HepG2 (cell line): ENCODE measurements at places on chromosomes 7 and 10.

DNA sequence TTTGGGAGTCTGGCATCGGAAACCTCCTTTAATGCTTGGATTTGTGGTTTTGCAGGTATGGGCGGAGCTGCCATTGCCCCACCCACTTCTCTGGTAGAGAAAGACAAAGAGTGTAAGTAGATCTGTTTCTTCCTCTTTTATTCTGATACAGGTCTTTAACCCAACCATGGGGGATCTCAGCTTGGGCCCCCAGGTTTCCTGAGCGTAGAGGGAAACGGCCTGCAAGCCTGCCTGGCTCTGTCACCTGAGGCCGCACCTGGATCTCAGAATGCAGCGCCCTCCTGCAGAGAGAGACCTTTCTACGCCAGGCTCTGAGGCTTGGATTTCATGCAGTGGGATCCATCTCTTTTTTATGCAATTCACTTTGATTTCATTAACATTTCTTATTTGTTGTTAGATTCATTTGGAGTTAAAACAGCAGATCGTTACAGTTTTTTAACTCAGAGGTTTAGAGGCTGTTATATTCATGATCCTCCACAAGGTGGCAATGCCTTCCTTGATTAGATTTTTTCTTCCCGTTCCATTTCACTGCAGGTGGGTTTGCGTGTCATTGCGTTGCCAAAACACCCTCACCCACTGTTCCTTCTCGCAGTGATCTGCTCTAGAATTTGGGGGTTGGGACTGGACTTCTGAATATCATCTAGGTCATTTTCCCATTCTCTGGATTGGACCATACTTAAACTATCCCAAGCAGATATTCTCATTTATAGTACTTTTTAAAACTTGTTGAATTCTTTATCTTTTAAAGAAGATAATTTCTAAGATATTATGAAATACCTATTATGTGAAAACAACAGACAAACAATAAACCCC, 20.0 kb downstream of the RBM17 start:
- peak; percentile 42 for DNase-seq

DNA sequence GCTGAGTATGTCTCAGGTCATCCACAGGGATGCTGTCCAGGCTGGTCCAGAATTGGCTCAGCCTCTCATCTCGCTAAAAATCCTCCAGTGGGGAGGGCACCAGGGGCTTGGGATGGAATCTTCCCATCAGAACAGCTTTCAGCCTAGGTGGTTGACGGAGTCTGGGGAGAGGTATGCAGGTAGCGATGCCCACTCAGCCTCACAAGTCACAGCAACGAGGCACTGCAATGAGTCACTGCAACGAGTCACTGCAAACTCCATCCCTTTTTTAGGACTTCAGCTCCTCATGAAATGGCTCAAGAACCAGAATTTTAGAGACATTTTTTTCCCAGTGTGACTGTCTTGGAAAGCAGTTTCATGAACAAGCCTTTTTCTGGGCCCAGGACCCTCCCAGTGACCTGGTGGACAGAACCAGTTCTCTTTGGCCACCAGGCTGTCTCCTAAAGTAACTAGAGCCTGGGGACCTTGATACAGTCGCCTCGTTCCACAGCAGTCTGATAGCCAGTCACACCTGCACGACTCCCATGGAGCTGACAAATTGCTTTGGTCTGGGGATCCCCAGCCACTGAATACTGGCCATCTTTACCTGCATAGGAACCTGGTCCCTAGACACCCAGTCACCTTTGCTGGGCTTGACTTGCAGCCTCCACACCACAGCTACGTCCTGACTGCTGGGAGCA, 41.3 kb upstream of the PPP2R2D start:
- no peak for DNase-seq

DNA sequence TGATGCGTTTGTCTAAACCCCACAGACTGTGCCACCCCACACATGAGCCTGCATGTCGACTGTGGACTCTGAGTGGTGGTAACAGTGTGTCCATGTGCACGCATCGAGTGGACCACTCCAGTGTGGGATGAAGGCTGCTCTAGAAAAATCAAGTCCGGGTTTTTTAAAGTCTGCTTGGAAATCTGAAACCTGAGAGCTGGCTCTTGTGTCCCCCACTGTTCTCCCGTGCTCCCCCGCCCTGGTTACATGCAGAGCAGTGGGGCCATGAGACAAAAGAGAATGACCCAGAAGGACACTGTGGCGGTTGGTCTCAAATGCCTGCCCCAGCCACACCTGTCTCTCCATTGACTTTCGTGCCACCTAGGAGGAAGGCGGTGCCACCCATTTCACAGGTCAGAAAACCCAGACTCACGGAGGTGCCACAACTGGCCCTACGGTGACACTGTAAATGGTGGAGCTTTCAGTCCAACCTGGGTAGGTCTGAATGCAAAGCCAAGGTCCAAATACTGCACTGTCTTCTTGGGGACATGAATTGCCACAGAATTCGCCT, 27.3 kb upstream of the PWWP2B start:
- no peak for DNase-seq

GRCh38 chr7:97005183-97006054, at the start of gene DLX6:
Gene DLX6 (plus strand): TSS chr7:97005553. CDS start chr7:97005978, 425 bp downstream.
- peak; percentile 93 for DNase-seq

DNA sequence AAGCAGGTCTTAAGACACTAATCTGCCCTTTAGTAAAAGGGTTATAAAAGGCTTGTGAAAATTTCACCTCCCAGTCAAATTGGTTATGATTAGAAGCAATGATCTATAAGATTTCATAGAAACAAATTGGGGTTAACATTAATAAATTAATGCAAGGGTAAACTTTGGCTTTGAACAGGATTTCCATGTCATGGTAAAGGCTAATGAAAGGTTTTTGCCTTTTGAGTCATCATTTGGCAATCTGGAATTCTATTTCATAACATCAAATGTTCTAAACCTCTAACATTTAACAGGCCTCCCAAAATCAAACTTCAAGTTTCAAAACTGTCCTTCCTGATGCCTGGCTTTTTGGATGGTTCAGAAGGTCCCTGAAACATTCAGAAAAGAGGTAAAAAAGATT, 62.4 kb downstream of the COA1 start:
- no peak for DNase-seq

DNA sequence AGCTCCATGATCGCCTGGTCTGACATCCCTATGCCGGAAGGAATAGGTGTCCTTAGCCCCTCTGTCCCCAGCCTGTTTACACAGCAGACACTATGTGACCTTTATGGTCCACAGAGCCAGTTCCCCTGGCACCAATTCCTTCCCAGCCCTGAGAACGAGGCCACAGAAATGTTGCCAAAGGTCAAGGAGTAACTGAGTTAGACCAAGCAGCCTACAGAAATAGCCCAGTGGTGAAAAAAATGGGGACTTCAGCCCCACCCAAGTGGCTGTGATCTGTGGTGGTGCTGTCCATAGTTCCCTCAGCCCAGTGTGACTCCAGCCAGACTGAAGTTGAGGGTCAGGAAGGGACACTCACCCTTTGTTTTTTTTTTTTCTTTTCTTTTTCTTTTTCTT, 2.5 kb downstream of the PGAM2 start:
- DNase-seq = no peak

DNA sequence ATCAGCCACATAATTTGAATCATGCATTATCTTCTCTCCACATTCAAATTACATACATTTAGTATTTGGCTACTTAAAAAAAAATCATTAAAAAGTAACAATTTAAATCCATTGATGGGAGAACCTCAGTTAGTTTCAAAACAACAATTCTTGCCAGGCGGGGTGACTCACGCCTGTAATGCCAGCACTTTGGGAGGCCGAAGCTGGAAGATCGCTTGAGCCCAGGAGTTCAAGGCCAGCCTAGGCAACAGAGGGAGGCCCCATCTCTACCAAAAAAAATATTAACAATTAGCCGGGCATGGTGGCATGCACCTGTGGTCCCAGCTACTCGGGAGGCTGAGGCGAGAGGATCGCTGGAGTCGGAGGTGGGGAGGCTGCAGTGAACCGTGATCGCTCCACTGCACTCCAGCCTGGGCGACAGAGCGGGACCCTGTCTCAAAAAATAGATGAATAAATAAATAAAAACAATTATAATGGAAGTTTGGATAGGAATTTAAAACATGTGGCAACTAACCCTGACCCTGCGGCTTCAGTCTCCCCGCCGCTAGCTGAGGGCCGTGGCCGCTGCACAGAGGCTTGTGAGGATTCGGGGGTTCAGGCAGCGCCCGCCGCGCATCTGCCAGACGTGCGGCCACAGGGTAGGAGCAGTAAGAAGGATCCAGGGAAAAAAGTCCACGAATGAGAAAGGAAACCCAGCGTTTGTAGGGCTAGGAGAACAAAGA, 1.1 kb upstream of the CSGALNACT2 start:
- DNase-seq = no peak

DNA sequence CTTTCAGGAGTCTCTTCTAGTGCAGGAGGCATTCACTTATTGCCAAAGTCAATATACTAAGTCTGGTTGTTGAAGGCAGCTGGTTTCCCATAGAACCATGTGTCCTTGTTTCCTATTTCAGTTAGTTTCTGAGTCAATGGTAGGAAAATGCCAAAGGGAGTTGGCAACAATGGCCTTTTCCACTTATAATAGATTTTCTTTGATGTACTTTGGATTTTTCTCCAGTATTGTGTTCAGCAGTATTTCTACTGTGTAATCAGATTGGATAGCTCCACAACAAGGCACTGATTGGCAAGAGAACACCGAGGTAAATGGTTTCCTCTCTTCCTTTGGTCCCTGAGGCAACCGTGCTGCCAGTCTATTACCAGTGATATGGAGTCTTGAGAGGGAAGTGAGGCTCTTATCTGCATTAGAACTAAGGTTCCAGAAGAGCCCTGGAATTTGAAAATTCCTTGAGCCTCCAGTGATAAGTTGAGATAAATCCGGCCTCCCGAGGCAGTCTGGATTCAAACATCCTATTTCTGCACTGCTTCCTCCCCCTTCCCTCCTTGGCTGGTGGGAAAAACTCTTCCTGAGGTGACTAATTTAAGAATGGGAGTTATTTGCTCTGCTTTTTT, 7.9 kb upstream of the SEPTIN7 start:
- no peak for DNase-seq

DNA sequence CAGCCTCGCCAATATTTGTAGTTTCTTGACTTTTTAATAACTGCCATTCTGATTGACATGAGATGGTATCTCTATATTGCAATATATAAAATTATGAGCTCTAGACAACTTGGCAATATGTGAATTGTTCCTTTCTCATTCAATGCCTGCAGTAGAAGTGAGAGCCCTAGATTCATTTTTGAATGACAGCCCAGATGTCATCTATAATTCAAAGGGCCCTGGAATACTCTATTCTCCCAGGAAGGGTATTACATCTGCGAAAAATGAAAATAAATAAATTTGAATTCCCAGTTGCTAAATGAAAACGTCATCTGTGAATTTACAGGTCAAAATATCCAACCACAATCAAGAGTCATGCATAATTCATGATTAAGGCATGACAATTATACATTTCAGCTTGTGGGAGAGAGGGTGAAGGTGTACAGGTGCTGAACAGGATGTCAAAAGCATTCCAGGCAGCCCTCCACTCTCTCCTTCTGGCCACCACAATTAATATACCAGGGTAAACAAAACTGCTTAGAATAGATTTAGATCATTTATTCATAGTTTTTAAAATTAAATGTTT, 1147.3 kb downstream of the XPNPEP1 start:
- DNase-seq = no peak

DNA sequence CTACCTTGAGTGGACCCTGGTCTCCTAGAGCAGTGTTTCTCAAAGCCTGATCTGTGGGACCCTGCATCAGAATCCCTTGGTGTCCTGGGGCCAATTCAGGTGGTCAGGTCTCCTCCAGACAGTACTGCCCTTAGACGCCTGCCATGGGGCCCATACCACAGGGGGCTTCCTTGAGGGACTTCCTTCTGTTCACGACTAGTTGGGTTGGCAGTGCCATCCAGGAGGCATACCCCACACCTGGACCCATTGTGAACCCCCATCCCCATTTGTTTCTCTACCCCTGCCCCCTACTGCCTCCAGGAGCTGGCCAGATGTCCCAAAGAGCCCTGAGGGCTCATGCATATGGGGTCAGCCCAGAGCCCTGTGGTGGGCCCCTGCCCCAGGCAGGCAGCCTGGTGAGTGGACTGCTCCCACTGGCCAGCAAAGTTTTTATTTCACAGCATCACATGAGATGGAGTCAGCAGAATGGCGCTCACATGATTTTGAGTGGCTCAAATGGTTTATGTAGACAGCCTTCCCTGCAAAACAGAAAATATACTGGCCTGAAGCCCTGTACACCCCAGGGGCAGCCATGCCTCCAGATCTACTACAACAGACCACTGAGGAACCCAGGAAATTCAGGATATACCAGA, 259.9 kb upstream of the ZMIZ1 start:
- no peak for DNase-seq

DNA sequence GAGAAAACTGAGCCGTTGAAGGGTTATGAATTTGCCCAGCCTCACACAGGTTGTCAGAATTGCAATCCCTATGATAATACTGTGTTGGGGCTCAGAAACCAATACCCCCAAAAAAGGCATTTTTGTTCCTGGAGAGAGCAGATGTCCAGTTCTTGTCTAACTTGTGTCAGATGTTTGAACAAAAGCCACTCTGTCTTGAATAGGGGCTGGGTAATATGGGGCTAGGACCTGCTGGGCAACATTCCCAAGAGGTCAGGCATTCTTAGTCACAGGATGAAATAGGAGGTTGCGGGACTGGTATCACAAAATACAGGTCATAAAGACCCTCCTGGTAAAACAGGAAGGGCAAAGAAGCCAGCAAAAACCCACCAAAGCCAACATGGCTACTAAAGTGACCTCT, 482.1 kb downstream of the IPMK start:
- no peak for DNase-seq

DNA sequence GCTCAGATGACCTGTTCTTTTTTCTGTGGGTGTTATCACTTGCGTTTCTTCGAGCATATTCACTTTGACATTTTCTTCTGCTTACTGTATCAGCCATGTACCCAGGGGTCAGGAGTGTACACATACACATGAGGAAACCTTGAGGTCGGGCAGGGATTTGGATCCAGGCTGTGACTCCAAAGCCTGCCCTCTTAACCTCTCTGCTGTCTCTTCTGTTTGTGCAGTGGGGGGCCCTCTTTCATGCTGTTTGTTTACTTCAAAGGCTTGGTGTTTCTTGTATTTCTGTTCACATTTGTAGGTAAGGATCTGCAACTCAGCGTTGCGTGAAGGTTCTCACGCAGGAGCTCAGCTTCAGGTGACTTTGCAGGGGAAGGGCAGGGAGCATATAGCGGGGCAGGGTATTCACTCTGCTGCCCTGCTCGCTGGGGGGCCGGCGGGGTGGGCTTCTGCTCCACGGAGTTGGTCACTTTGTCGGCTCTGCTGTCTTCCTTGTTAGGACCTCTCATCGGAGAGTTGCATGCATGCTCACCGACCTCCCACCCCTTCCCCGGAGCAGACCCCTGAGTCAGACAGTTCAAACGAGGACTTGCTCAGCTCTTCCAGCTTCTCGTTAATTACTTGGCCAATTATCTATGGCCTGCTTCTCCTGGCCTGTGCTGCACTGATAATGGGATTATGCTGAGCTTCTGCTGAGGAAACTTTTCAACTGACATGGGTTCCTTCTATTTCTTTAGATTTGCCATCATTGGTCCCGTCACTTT, 77.5 kb downstream of the SDK1 start:
- DNase-seq = peak; percentile 84

DNA sequence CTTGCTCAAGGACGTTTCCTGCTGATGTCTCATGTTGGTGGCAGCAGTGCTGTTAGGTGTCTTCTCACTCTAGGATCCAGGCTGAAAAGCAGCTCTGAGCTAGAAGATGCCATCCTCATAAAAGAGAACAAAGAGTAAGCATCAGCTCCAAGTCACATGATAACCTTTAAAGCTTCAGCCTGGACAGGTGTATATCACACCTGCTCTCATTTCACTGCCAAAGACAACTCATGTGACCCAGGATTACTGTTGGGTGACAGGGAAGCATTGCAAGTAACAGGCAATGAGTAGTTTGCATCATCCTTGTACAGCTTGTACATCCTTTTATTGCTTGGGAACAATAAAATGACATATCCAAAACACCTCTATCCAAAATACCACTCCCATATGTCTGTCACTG, 423.4 kb upstream of the DPP6 start:
- no peak for DNase-seq
